ENCODE measurements at places on chromosomes 4 and X.

GRCh38 chrX:16028576-16028975 is 94.8 kb upstream of the GRPR start:
- no peak for DNase-seq

- DNase-seq = no peak
These were observed 8.4 kb upstream of the SLC6A14 start for GRCh38 chrX:116427978-116428377.

DNA sequence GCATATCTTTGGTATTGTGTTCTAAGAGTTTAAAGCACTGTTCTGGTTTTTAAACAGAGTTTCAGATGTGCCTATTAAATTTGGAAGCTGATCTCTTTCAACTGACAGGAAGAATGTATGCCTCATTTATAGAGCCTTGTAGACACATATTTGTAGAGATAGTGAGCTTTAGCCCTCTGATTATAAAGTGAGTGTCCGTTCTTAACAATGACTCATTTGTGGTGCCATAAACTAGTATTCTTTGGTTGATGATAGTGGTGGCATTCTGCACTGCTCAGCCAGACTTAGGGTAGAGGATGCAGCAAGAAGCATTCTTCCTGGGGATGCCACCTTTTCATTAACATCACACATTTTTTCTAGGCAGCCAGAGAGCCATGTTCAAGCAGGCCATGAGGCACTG is 121.7 kb downstream of the TLL1 start:
- DNase-seq = no peak

DNA sequence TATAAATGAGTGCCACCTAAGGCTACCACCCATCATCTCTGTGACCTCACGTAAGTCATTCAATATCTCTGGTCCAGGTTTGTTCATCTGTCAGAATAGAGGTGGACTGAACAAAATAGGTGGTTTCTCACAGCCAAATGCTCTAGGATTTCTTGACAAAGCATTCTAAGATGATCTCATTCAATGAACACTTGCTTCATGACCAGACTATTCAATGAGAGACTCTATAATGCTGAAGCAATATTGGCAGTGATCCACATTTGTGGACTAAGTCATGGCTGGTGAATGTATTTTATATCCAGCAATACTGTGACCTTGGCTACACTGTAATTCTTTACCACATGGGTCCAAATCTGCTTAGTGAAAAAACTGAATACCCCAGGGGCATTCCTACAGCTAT is 37.9 kb downstream of the LDB2 start:
- no peak for DNase-seq

- no peak for DNase-seq
These were observed 95.8 kb downstream of the SH3KBP1 start for GRCh38 chrX:19791562-19791961.

DNA sequence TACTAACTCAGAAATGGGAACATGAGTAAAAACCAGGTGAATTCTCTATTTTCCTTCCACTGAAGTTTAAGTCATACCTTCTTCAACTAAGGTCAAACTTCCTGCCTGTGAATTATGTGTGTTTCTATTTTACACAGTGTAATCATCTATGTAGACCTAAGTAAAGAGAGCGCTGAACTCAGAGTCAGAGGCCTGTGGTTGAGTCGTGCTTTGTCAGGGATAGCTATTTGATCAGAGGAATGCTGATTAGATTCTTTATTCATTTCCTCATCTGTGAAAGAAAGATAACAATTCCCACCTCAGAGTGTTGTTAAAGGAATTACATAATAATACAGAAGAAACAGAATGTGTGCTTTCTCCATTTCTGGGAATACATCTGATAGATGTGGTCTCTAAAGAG is 654.1 kb downstream of the STIM2 start:
- DNase-seq = no peak

DNA sequence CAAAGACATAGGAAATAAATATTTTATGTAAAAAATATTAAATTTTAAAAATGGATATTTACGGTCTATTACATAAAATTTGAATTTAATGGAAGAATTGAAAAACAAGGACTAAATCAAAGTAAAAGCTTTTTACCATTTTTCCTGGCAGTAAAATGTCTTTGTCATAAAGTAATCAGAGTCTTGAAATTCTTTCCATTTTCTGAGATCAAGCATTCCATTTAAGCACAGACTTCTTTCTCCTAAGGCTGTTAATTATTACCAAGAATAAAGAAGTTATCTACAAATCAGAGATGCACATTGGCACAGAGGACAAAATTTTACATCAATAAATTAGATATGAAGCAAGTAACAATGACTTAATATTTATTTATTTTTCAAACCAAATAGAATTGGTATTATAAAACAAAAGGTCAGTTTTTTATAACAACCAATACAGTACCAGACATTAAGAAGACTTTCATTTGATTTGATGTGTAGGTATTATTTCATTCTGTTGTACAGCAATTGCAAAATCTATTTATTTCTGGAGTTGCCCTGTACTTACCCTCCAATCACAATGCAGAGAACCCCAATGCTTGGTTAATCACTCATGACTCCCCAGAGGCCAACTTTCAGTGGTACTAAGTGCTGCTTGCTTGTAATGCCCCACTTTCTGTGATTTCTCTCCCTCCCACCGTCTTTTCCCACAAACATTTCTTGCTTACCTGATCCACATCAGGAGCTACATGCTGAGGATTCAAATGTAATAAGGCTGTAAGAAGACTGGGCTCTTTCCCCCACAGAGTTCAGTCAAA is 254.6 kb downstream of the GASK1B start:
- DNase-seq = no peak

GRCh38 chrX:4240541-4241194 is 527.2 kb upstream of the PRKX start:
- no peak for DNase-seq

- DNase-seq = no peak
These were observed 905.2 kb downstream of the TRAM1L1 start for GRCh38 chr4:116180157-116180601.

GRCh38 chr4:8709729-8710360 is 117.3 kb downstream of the CPZ start:
- no peak for DNase-seq

- DNase-seq = no peak
These were observed 15.9 kb downstream of the RAB33B start for GRCh38 chr4:139469869-139470268.

GRCh38 chrX:115366535-115366934 is 77.0 kb downstream of the LUZP4 start:
- DNase-seq = no peak

- DNase-seq = no peak
These were observed 37.8 kb upstream of the MED14 start for GRCh38 chrX:40773188-40773587.

GRCh38 chr4:177297785-177298391 is 11.8 kb upstream of the NEIL3 start:
- no peak for DNase-seq

GRCh38 chr4:15451866-15452765 is 17.6 kb upstream of the CC2D2A start:
- DNase-seq = no peak

- no peak for DNase-seq
These were observed 830.9 kb downstream of the TECRL start for GRCh38 chr4:63578383-63578782.

DNA sequence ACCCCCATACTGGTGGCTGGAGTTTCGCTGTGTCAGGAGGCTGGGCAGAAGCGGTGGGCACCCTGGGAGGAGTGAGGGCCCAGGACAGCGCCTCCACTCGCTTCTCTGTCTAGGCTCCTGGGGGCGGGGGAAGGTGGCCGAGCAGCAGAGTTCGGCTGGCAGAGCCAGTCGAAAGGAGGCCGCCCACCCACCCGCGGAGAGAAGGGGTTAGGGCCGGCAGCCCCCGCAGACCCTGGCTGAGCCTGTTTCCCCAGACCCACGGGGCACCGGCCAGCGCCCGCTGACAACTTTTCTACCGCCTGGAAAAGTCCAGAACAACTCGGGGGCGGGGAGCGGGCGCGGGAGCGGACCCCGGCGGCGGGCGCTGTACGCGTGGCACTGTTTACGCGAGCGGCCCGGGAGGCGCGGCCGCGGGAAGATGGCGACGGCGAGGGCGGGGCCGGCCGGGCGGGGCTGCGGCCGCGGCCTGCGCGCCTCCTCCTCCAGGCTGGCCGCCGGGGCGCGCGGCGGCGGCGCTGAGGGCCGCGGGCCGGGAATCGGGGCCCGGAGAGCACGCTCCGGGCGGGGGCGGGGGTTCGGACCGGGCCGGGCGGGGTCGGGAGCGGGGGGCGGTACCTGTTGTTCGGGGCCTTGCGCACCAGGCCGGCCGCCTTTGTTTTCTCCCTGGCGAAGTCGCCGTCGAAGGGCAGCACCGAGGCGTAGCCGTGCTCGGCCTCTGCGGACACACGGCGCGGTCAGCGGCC is 628 bp downstream of the MXD4 start:
- peak; percentile 28 for DNase-seq

DNA sequence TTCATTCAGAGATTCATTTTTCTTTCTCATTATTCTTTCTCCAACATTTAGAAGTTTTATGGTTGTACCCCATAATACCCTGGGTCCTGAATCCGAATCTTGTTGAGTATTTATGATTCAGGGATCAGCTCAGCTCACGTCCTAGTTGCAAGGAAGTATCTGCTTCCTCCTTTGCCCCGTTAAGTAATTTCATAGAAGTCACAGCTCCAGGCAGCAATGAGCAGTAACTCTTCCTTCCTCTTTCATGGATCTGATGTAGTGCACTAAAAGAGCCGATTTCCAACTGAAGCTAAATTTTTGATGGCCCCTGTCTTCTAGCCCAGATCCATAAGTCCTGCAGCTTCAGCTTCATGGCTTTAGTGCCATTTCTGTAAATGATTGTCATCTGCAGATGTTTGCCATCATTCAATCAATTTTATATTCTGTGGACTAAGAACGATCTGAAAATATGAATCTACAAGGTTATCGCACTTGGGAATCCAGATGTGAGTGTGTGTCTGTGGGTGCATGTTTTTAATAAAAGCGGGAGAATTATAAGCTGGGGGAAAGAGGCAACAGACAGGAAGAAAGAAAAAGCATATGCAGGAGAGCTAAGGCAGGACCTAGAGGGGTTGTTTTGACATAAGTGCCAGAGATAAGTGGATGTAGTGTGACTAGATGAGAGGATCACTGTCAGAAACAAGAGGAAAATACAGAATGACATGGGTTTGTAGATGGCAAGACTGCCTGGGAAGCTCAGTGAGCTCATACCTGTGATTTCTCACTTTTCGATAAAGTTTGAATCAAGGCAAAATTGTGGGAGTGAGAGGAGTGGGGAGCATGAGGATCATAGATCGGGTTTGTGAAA is 17.5 kb downstream of the VEGFD start:
- no peak for DNase-seq

DNA sequence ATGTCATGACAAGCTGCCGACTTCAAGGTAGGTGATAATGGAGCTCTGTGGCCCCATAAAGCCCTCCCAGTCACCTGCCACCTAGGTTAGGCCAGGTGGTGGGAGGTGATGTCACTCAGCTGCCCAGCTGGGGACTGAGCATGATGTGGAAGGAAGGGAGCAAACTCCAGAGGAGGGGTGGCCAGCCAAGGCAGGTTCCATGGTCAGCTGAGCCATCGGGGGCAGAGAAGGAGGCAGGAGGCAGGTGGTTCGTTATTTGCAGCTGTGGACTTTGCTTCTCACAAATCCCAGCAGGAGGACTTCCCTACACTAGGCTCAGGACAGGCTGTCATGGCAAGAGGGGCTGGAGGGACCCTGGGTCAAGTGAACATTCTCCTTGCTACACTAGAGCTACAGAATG is 2.1 kb downstream of the CCDC120 start:
- DNase-seq = no peak

DNA sequence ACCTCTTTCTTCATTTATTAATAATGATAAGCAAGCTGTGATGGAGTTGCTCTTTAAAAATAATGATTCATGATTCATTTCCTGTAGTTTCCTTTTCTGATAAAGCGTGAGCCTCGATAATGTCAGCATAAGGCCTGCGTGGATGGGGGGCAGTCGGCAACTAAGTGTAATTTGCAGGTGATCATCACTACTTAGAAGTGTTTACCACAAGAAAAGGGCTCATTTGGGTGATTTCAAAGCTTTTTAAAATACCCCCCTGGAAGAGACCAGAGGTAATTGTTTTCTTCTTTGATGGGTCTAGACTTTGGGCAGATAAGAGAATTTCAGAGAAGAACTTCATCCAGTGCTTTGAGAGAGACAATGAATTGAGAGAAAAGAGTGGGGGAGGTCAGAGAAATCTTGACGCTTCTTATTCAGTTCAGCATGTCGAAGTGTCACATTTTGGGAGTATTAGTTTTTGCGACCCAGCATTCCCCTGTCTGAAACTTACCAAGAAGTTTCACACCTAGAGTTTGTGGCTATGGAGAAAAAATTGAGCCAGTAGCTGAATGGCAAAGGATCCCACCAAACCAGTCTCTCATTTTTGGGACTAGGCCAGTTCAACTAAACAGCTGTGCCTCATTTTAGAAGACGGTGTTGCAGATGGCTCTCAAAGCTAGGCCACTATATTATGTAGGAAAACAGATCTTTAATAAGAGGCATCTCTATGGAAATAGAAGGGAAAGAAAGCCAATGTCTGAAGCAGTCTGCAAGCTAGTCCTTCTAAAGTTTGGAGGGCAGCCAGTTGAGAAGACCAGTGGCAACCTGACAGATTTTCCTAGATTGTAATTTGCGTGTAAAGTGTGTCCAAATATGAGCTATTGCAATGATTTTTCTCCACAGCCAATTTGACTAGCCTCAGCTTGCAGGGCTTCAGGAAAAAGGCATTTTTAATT is 171.0 kb upstream of the PPP1R2C start:
- DNase-seq = no peak

DNA sequence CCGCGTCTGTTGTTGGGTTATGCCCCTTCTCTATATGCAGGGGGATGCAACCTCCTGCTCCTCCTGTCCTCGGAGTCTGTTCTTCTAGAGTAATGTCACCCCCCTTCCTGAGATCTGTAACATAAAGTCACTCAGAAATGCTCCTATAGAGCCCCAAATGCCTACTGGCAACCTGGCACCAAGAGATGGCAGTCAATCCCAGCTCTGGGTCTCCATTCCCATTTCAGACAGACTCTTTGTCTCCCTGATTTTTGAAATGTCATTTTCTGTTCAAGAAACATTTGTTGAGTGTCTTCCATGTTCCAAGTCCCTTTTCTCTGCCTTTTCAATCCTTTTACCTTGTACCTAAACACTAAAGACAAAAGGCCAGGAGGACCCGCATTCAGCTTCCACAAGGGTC is 9.6 kb upstream of the PRDM8 start:
- no peak for DNase-seq

DNA sequence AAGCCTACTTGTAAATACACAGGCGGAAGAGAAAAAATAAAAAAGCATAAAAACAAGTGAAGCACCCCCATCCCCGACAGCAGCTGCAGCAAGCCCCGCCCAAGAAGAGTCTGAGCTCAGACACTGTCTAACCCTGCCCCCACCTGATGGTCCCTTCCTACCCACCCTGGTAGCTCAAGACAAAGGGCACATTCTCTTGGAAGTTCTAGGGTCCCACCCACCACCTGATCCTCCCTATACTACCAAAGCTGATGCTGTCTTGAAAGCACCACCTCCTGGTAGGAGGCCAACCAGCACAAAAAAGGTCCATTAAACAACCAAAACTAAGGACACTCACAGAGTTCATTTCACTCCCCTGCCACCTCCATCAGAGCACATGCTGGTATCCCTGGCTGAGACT is 308.2 kb downstream of the KLHL13 start:
- DNase-seq = no peak

GRCh38 chrX:123190096-123190495 is 6.0 kb downstream of the GRIA3 start:
- DNase-seq = peak; percentile 16

- no peak for DNase-seq
These were observed 18.3 kb upstream of the CXCR3 start for GRCh38 chrX:71636438-71637252.

Data from WERI-Rb-1 (cell line).